Activated naive CD4-positive, alpha-beta T cell (primary cell): ENCODE measurements at places on chromosomes 3 and 15.

- no peak for DNase-seq
Observed at GRCh38 chr3:38497031-38497430, 891 bp downstream of the EXOG start.

DNA sequence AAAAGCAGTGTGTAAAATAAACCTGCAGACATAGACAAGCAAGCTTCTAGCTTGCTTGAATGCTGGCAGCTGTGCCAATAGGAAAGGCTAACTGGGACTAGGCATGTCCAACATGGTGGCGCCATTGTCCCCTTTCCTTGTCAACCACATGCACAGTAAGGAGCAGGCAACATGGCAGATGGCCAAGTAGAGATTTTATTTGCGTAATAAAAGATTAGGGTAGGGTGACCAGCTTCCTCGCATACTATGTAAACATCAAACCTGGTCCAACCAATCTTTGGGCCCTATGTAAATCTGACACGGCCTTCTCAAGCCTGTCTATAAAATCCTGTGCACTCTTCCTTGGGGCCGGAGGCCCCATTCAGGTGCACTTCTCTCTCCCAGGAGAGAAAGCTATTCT, 575.4 kb upstream of the GOLIM4 start:
- no peak for DNase-seq

- DNase-seq = peak; percentile 9
Observed at GRCh38 chr3:127544192-127544802, 46.2 kb downstream of the TPRA1 start.

- DNase-seq = no peak
Observed at GRCh38 chr15:30033211-30033610, 49.5 kb upstream of the GOLGA8J start.

DNA sequence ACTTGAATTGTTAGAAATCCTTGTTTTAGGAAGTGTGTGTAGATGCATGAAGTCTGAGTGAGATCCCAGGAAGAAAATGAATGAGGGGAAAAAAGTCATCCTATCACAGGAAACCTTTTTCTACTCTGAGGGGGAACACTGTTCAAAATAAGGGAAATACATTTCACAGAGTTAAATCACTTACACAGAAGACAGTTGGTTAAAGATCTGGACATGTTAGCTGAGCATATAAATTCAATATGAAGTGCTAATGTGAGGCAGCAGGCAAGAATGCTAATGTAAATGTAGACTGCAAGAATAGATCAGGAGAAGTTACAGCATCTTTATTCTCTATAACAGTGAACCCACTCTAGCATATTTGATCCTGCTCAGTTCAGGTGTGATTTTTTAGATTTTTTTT, 2.6 kb downstream of the TBCCD1 start:
- DNase-seq = no peak

- no peak for DNase-seq
Observed at GRCh38 chr3:151262871-151263525, 15.3 kb downstream of the P2RY14 start.

- DNase-seq = no peak
Observed at GRCh38 chr3:81170298-81170697, 591.1 kb downstream of the GBE1 start.
